Left lobe of liver (tissue), 2 donors: ENCODE measurements at places on chromosomes 2 and 18.

DNA sequence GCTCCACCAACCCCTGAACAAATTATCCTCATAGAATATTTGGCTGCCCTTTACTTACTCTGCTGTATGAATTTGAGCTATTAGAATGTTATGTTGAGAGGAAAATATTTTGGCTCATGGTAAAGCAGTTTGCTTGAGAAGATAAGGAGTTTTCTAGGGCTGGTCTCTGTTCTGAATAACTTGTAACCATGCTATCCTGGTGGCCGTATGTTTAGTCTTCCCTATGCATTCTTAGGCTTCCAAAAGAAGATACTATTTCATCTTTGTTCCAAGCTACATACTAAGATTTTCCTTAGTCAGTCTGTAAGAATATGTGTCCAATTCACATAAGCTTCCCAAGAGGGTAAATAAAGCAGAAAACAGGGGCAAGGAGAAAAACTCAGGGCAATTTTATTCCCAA, 1105.1 kb upstream of the PIK3C3 start:
- no peak for DNase-seq

GRCh38 chr2:167335541-167335992, 447.3 kb downstream of the XIRP2 start:
- DNase-seq: no peak

DNA sequence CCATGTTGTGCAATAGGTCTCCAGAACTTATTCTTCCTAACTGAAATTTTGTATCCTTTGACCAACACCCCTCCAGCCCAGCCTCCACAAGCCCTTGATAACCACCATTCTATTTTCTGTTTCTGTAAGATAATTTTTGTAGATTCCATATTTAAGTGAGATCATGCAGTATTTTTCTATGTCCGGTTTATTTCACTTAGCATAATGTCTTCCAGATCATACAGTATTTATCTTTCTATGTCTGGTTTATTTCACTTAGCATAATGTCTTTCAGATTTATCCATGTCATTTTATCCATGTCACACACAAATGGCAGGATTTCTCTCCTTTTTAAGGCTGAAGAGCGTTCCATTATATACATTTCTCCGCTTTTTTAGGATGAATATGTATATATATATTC, 24.4 kb upstream of the ONECUT2 start:
- no peak for DNase-seq

GRCh38 chr2:84866122-84866521, 14.8 kb downstream of the TRABD2A start:
- no peak for DNase-seq

DNA sequence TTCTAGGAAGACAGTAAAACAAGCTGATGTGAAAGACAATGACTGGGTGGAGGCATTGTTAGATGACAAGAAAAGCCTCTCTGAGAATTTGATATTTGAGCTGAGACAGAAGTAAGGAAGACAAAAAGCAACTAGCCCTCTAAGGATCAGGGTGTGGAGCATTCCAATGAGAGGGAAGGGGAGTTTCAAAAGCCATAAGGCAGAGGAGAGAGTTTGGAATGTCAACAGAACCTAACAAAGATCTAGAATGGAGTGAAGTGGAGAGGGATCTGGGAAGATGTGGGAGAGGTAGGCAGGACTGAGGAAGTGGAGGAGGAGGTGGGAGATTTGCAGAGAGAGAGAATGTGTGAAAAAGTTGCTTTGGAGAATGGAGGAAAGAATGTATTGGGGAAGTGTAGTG, 17.3 kb upstream of the ASXL2 start:
- DNase-seq: no peak
